ENCODE measurements at places on chromosomes 3 and 15.
A peak's percentile ranks its signal among the peaks of the same experiment; 100 is the strongest.

- no peak for DNase-seq
Observed at GRCh38 chr15:69456208-69457166, 3.9 kb downstream of the RPLP1 start.

GRCh38 chr3:84039099-84039498 is 919.7 kb upstream of the CADM2 start:
- DNase-seq, result no peak

- no peak for DNase-seq
Observed at GRCh38 chr3:197201791-197202452, 96.5 kb downstream of the DLG1 start.

- DNase-seq, result no peak
Observed at GRCh38 chr15:34001536-34001935, 33.2 kb downstream of the CHRM5 start.

DNA sequence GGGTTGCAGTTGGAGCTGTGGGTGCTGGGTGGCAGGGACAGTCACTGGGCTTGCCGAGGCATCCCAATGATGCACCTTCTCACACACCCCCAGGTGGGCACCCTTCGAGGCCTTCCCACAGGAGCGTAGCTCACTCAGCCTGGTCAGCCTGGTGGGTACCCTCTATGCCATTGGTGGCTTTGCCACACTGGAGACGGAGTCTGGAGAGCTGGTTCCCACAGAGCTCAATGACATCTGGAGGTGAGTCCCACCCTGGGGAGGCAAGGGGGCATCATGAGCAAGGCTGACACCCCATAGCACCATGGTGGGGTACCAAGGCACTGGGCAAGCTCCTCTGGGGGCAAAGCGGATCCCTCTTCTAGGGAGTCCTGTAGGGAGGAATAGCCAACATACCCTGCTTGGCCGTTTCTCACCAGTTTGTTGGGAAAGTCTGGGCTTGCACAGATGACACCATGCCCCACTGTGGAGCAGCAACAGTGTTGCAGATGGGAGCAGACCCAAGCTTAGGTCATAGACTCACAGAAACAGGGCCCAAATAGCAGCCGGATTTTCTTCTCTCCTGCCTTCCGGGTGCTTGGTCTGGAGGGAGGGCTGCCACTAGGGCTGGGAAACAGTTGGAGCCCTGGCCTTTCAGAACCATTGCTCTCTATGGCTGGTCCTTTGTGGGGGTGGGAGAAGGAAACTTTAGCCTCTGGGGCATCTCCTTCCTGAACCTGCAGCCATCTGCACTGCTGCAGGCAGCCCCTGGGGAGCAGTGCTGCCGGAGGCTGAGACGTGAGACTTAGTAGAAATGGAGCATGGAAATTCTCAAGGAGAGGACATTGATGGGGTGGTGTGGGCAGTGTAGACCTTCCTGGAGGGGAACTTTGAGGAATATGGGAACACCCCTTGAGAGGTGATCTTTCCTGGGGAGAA is 5.7 kb downstream of the KLHL40 start:
- DNase-seq, result no peak

DNA sequence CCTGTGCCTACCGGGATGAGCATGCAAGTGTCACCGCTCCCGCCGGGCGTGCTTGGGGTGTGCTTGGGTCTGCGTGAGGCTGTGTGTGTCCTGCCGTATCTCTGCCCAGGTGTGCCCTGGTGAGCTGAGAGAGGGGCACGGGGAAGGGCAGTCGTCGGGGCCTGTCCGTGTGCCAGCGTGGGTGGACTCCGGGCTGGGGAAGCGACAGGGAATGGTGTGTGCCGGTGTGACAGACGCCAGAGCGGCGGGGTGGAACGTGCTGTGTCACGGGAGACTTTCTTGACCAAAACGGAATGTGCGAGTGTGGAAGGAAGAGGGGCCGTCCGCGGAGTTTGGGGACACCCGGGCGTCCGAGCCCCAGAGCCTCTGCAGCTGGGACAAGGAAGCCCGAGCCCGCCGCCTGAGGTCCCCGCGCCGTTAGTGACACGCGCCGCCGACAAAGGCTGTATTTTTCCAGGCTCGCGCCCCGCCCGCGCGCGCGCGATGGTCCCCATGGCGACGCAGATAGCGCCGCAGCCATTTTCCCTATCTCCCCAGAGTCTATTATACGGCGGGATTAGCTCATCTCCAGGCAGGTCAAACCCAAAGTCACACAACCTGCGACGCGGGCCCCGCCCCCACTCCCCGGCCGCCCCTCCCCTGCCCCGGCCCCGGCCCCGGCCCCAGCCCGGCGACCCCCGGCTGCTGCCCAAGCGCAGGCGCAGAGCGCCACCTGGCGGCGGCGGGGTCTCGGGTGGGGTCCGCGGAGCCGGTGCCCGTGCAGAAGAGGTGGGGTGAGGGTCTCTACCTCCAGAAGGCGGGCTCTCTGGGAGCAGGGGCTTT is 4.5 kb upstream of the GATA2 start:
- peak; percentile 35 for DNase-seq

DNA sequence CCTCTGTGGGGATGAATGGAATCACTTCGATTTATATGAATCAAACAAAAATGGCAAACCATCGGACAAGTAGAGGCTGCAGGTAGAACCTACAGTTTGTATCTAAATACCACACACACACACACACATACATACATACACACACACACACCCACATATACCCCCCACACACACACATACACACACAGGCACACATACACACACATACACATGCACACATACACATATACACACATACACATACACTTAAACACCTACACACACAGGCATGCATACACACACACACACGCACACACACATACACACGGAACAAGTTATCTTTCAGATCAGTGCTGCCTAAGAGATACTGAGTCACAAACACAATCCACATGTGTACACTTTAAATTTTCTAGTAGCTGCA is 24.3 kb downstream of the HEG1 start:
- no peak for DNase-seq

GRCh38 chr3:22244761-22245521 is 493.9 kb upstream of the ZNF385D start:
- DNase-seq, result no peak

GRCh38 chr3:126117212-126117611 is 33.3 kb upstream of the SLC41A3 start:
- DNase-seq, result no peak

DNA sequence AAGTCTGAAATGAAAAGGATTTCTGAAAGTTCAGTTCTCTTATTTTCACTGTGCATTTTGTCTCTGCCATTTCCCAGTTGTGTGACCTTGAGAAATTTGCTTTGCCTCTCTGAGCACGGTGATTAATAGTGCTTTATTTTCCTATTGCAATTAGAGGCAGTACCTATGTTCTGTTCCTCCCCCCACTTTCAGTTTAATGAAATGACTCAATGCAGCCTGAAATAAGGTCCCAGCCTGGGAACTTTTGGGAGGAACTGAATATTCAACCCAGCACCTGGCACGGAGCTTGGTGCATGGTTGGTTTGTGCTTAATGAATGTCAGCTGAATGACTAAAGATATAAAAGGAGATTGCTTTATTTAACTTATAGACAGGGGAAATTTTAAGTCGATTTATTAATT is 352.6 kb downstream of the PDCD6IP start:
- no peak for DNase-seq

DNA sequence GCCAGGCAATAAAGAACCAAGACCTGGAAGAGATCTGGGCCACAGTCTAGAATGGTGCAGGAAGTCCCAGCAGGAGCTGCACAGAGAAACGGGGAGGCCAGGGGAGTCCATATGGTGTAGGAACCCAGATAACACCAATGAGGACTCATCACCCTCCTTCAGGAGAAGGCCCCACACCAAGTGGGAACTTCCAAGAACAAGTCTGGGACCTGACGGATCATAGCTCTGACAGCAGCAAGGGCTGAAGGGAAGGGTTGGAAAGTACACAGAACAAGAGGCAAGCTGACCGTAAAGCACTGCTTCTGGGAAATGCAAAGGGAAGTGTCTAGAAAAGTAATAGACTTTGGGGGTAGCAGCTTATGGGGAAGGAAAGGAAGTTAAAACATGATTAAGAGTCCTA is 34.5 kb downstream of the ANO10 start:
- DNase-seq, result no peak

- DNase-seq, result no peak
Observed at GRCh38 chr3:133441867-133442270, 42.0 kb downstream of the BFSP2 start.

DNA sequence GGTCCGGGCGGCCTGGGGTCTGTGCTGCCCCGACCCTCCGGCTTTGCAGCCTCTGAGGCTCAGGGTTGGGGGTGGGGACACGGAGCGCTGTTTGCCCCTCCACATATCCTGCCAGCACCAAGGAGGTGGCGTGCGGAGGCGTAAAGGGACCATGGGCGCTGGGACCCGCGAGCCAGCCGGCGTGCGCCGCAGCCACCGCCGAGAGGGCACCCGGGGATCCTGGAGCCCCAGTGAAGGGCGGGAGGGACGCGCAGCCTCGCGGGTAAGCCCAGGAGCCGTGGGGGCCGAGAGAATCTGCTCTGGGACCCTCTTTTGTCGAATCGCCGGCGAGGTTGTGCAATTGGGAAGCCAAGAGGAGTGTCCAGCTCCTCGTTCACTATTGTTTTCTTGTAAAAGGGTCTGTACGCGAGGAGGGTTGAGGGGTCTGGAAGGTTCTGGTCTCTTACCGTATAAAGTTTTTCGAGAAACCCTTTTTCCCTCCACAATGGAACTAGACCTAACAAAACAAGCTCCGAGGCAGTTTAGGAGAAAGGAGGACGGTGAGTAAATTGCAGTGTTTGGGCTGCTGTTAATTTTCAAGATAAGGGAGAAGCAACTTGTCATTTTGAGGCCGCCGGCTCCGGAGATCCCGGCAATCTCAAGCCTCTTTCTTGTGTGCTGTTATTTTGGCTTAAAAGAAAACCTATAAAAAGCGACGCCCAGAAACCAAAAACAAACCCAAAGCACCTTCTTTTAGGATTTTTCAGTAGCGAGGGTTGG is 29.9 kb upstream of the ST3GAL6 start:
- no peak for DNase-seq

- DNase-seq, result no peak
Observed at GRCh38 chr3:141528800-141529199, 42.0 kb downstream of the RASA2 start.

DNA sequence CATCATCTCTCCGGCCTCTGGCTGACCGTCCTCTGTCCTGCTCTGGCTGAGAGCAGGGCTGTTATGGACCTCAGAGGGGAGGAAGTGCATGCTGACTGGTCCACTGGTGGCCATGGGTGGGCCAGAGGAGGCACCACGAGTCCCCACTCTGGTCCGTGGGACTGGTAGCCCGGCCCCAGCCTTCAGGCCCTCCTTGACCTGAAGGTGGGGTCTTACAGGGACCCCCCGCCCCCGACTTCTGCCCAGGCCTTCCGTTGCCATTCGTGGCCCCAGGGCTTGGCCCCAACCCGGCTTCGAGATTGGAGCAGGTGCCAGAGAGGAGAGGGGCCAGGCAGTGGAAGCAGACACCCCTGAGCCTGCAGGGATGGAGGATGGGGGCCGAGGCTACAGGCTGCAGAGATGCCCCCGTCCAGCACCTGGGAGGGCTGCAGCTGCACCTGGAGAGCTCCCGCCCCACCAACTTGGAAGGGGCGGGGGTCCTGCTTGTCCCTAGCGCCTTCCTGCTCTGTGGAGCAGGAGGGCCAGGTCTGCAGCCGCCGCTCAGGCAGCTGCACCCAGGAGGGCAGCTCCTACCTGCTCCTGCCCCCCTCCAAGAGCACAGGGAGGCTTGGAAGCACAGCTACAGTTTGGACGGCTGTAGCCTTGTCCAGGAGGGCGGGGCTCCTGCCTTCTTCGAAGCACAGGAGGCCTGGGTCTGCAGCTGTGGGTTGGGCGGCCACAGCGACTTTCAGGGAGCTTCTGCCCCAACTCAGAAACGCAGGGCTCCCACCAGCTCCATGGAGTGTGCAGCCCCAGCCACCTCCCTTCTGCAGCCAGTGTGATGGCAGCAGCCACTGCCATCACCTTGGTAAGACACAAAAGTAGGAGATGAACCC is 142.5 kb downstream of the KLF13 start:
- no peak for DNase-seq

- no peak for DNase-seq
Observed at GRCh38 chr15:93185796-93186195, 96.8 kb upstream of the RGMA start.

- no peak for DNase-seq
Observed at GRCh38 chr15:79804838-79805237, 92.0 kb downstream of the MTHFS start.

- no peak for DNase-seq
Observed at GRCh38 chr3:42725454-42725853, 22.9 kb upstream of the HHATL start.

DNA sequence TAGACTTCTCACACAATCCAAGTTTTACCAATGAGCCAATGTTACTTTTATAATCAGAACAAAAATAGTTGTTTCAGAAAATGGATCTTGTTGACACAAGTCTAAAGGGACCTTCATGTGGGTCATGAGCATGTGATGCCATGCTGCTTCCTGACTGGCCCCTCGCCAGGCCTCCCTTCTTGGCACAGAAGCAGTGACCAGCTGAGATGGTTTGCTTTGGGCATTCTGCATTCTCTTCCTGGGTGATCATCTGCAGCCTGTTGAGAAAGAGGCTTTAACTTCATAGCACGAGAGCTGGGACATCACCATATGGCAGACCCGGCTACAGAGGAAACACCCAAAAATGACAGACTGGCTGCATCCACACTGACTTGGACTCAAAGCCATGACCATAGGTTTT is 45.7 kb downstream of the TGM4 start:
- DNase-seq, result no peak

DNA sequence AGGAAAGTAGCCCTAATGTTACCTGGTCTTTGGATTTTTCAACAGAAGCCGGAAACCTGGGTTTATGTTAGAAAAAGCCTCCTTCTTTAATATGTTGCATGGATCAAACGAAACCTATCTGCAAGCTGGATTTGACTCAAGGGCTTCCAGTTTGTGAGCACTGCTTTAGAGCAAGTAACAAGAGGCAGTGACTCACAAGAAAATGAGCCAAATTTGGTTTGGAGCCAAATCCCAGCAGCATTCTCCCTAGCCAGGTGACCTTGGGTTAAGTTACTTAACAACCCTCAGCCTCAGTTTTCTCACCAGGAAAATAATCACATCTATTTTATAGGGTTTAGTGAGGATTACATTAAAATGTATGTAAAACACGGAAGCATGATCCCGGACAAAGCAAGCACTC is 215.2 kb upstream of the PRICKLE2 start:
- DNase-seq, result no peak

DNA sequence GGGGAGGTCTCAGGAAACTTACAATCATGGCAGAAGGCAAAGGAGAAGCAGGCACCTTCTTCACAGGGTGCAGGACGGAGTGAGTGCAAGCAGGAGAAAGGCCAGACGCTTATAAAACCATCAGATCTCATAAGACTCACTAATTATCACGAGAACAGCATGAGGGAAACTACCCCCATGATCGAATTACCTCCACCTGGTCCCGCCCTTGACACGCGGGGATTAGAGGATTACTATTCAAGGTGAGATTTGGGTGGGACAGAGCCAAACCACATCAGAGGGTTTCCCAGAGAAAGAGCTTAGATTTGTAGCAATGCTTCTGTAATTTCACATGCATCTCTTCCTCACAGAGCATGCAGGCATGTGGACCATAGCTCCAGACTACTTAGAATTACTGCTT is 615.7 kb upstream of the UBE2E2 start:
- DNase-seq, result no peak

- no peak for DNase-seq
Observed at GRCh38 chr15:96329403-96329981, 1.0 kb upstream of the NR2F2 start.

- DNase-seq, result no peak
Observed at GRCh38 chr3:178602856-178603255, 66.6 kb downstream of the KCNMB2 start.

All from activated T-helper 1 cell treated with anti-CD3 and anti-CD28 coated beads, Interleukin-2, amount 50 U/mL, for 16 hours (primary cell).